AG09309 (cell line): ENCODE measurements at places on chromosomes 1 and 21.
A peak's percentile ranks its signal among the peaks of the same experiment; 100 is the strongest.

- DNase-seq: no peak
These were observed 18.0 kb upstream of the ETV3L start for GRCh38 chr1:157117527-157118057.

GRCh38 chr1:178940068-178940765 is 69.3 kb upstream of the ANGPTL1 start:
- no peak for DNase-seq

- peak; percentile 83 for DNase-seq
These were observed 392.2 kb downstream of the VAV3 start for GRCh38 chr1:107572674-107573211.

DNA sequence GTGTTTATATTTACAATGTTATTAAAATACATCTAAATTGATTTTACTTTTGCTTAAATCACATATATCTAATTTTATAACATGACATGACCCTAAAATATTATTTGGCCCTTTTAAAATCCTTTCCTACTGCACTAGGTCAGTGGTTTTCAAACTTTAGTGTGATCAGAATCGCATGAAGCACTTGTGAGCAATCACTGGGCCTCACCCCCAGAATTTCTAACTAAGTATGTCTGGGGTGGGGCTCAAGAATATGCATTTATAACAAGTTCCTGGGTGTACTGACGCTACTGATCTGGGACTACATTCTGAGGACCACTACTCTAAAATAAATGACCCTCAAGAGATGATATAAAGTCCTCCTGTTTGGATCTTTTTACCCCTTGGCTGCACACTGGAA is 8.8 kb downstream of the COL24A1 start:
- no peak for DNase-seq

GRCh38 chr1:60826320-60827094 is 255.9 kb upstream of the NFIA start:
- no peak for DNase-seq

- no peak for DNase-seq
These were observed 42.4 kb upstream of the RBM34 start for GRCh38 chr1:235203428-235203827.

- DNase-seq: peak; percentile 20
These were observed 92.5 kb upstream of the C21orf91 start for GRCh38 chr21:17911628-17912027.

- DNase-seq: no peak
These were observed 525 bp downstream of the AIRE start for GRCh38 chr21:44286086-44286715.
